ENCODE measurements at places on chromosomes 13 and 19. TPM values are rescaled to one million over a fixed set of nuclear protein-coding genes. Genes with fewer than 3 reads are reported as not detected.

The APLP1 gene
- total RNA-seq, result 134 TPM

The ICAM5 gene
- total RNA-seq, result 22.9 TPM

The KLHL26 gene
- 9.5 TPM for total RNA-seq

The ZNF613 gene
- total RNA-seq, result 14.4 TPM

The CCL25 gene
- total RNA-seq, result not detected

The LRRC63 gene
- total RNA-seq, result 0.81 TPM

The RASAL3 gene
- not detected for total RNA-seq

The CCDC70 gene
- not detected for total RNA-seq

The LYPD3 gene
- 0.67 TPM for total RNA-seq

The SOHLH2 gene
- 7.0 TPM for total RNA-seq

The VSIG10L gene
- total RNA-seq, result 6.5 TPM

The KISS1R gene
- 0.46 TPM for total RNA-seq

The TDRD12 gene
- not detected for total RNA-seq

The SBK2 gene
- total RNA-seq, result 2.4 TPM

The GFY gene
- total RNA-seq, result 2.0 TPM

The NRTN gene
- total RNA-seq, result 28.2 TPM

Measured in cardiac muscle cell (in vitro differentiated cells and primary cell).